ENCODE measurements at places on chromosomes 2 and 18. TPM values are rescaled to one million over a fixed set of nuclear protein-coding genes. Genes with fewer than 3 reads are reported as not detected.

CLIP4 gene
- total RNA-seq = 48.9 TPM

CHAC2 gene
- total RNA-seq = 4.0 TPM

CERKL gene
- 0.60 TPM for total RNA-seq

WDPCP gene
- 17.4 TPM for total RNA-seq

DNA sequence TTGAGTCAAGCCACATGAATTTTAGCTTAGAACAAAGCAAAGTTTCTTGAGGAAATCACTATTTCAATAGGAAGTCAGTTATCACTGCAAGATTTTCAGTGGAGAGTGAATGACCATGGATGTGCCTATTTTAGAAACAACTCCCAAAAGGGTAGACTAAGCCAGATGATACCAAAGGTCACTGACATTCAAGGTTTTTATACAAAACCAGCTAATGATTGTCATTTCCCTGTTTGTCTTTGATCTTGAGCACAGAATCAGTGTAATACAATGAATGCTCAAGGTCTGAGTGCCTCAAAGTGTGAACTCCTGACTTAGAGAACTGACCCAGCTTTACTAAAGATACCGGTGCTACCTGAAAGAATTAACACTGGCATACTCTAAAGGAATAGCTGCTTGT lies 60.5 kb downstream of the CDH2 start:
- no peak overlapping the region for H3K4me3 ChIP-seq
- DNase-seq = no peak
- H3K4me1 ChIP-seq = peaks cover 7% of the 10 kb centered on the region
- H3K27me3 ChIP-seq = no peaks in the 10 kb centered on the region

- no peak for DNase-seq
- no peaks in the 10 kb centered on the region for H3K36me3 ChIP-seq
- no peaks in the 10 kb centered on the region for H3K27me3 ChIP-seq
- H3K4me1 ChIP-seq = no peaks in the 10 kb centered on the region
- no peak overlapping the region for H3K4me3 ChIP-seq
These were observed 1278.5 kb upstream of the ZEB2 start for GRCh38 chr2:145798419-145798818.

GRCh38 chr2:32611366-32611765 lies 16.5 kb upstream of the TTC27 start:
- DNase-seq = no peak
- H3K27me3 ChIP-seq = no peaks in the 10 kb centered on the region
- H3K4me1 ChIP-seq = no peaks in the 10 kb centered on the region
- H3K36me3 ChIP-seq = no peaks in the 10 kb centered on the region
- H3K4me3 ChIP-seq = no peak overlapping the region

DNA sequence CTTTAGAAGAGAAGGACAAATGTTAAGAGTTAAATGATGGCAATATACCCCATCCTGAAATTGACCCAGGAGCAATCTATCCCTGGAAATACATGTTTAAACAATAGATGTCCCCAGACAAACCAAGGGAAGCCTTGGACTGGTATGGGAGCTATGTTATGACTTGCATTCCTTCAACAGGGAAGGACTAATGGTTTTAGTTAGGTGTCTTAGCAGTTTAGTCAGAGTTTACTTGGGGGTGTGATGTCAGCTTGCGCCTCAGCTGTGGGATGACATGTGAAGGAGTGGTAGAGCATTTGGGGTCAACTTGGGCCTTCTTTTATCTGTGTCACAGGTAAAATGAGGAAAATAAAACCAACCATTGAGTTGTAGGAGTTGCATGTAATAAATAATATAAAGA lies 36.8 kb downstream of the SPC25 start:
- no peaks in the 10 kb centered on the region for H3K4me1 ChIP-seq
- no peak overlapping the region for H3K27ac ChIP-seq
- DNase-seq = no peak
- peaks cover 34% of the 10 kb centered on the region for H3K36me3 ChIP-seq

- no peak overlapping the region for H3K4me3 ChIP-seq
- H3K4me1 ChIP-seq = no peaks in the 10 kb centered on the region
- H3K36me3 ChIP-seq = no peaks in the 10 kb centered on the region
- no peak overlapping the region for H3K27ac ChIP-seq
- H3K27me3 ChIP-seq = no peaks in the 10 kb centered on the region
- no peak for DNase-seq
These were observed 31.3 kb downstream of the KIAA2012 start for GRCh38 chr2:202104286-202104870.

DNA sequence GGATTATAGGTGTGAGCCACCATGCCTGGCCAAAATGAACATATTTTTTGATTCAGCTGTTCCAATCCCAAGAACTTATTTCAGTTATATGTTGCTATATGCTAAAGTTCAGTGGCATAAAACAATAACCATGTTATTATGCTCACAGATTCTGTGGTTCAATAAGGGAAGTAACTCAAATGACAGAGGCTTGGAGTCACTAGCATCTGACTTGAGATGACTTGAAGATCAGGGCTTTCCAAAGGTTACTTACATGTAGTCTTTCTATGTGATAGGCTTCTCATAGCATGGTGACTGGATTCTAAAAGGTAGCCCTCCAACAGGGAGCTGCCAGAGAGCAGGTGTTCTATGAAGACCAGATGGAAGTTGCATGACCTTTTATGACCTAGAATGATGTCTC lies 17.2 kb downstream of the CLK1 start:
- no peaks in the 10 kb centered on the region for H3K27me3 ChIP-seq
- H3K27ac ChIP-seq = no peak overlapping the region
- H3K36me3 ChIP-seq = peaks cover 18% of the 10 kb centered on the region
- H3K4me1 ChIP-seq = no peaks in the 10 kb centered on the region
- no peak overlapping the region for H3K4me3 ChIP-seq

- H3K4me3 ChIP-seq = no peak overlapping the region
- DNase-seq = no peak
- no peaks in the 10 kb centered on the region for H3K36me3 ChIP-seq
- H3K4me1 ChIP-seq = peaks cover 27% of the 10 kb centered on the region
These were observed 138.9 kb upstream of the HAAO start for GRCh38 chr2:42931146-42931817.

GRCh38 chr2:101619191-101619591 lies 78.3 kb upstream of the MAP4K4 start:
- DNase-seq = no peak
- H3K27me3 ChIP-seq = no peaks in the 10 kb centered on the region
- H3K36me3 ChIP-seq = no peaks in the 10 kb centered on the region
- no peak overlapping the region for H3K27ac ChIP-seq
- H3K4me3 ChIP-seq = peak overlapping the region; percentile 13
- H3K4me1 ChIP-seq = peaks cover 26% of the 10 kb centered on the region

- no peaks in the 10 kb centered on the region for H3K27me3 ChIP-seq
- peaks cover 3% of the 10 kb centered on the region for H3K4me1 ChIP-seq
- H3K27ac ChIP-seq = no peak overlapping the region
- no peaks in the 10 kb centered on the region for H3K36me3 ChIP-seq
- peak; percentile 34 for DNase-seq
These were observed 12.2 kb downstream of the SH3BP4 start for GRCh38 chr2:234963773-234964615.

GRCh38 chr2:121234791-121235190 lies 50.2 kb downstream of the TFCP2L1 start:
- H3K27ac ChIP-seq = no peak overlapping the region
- no peaks in the 10 kb centered on the region for H3K4me1 ChIP-seq
- H3K4me3 ChIP-seq = no peak overlapping the region

GRCh38 chr18:62452280-62452831 lies 70.5 kb upstream of the ZCCHC2 start:
- peaks cover 10% of the 10 kb centered on the region for H3K4me1 ChIP-seq
- DNase-seq = no peak
- peak overlapping the region; percentile 4 for H3K27ac ChIP-seq
- no peaks in the 10 kb centered on the region for H3K27me3 ChIP-seq
- no peaks in the 10 kb centered on the region for H3K36me3 ChIP-seq

DNA sequence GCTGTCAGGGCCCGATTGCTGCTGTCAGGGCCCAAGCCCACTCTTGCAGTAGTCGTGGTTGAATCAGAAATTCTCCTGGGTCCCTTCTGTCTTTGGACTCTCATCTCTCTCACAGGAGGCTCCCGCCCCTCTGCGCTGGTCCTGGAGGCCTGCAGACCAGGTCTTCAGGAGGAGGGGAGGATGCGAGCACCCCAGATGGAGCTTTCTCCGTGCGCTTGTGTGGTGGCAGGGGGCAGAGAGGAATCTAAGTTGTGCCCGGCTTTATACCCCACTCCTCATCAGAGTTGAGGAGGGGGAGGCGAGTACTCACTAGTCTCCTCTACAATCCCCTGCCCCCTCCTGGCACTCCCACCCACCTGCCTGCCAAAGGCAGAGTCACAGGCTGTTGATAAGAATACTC lies 10.4 kb downstream of the EN1 start:
- peaks cover 13% of the 10 kb centered on the region for H3K4me1 ChIP-seq
- DNase-seq = peak; percentile 42
- H3K27me3 ChIP-seq = peaks cover 100% of the 10 kb centered on the region
- H3K4me3 ChIP-seq = no peak overlapping the region
- no peak overlapping the region for H3K27ac ChIP-seq
- no peaks in the 10 kb centered on the region for H3K36me3 ChIP-seq

- no peak for DNase-seq
- no peaks in the 10 kb centered on the region for H3K4me1 ChIP-seq
- H3K27me3 ChIP-seq = no peaks in the 10 kb centered on the region
- no peak overlapping the region for H3K27ac ChIP-seq
These were observed 110.3 kb downstream of the PXDN start for GRCh38 chr2:1633936-1634587.

DNA sequence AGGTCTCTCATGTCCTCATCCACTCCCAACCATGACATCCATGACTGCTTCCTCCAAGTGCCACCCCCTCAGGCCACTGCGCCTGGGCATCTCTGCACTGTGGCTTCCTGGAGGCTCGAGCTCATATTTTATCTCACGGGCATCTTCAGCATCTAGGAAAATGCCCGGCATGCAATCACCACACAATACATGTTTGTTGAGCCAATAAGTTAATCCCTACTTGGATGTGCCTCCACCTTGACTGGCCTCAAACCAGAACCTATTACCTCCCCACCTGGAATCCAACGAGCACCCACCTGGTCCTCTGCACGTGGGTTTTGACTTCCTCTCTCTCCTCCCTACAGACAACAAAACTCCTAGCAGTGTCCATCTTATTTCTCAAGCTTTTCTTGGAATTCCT lies 198.9 kb upstream of the REV1 start:
- H3K4me3 ChIP-seq = no peak overlapping the region
- peaks cover 7% of the 10 kb centered on the region for H3K4me1 ChIP-seq
- no peak for DNase-seq
- H3K36me3 ChIP-seq = no peaks in the 10 kb centered on the region
- H3K27me3 ChIP-seq = no peaks in the 10 kb centered on the region
- no peak overlapping the region for H3K27ac ChIP-seq

- no peak for DNase-seq
- no peaks in the 10 kb centered on the region for H3K27me3 ChIP-seq
- H3K4me1 ChIP-seq = no peaks in the 10 kb centered on the region
- no peak overlapping the region for H3K4me3 ChIP-seq
These were observed 929.2 kb upstream of the SOX11 start for GRCh38 chr2:4762951-4763376.

DNA sequence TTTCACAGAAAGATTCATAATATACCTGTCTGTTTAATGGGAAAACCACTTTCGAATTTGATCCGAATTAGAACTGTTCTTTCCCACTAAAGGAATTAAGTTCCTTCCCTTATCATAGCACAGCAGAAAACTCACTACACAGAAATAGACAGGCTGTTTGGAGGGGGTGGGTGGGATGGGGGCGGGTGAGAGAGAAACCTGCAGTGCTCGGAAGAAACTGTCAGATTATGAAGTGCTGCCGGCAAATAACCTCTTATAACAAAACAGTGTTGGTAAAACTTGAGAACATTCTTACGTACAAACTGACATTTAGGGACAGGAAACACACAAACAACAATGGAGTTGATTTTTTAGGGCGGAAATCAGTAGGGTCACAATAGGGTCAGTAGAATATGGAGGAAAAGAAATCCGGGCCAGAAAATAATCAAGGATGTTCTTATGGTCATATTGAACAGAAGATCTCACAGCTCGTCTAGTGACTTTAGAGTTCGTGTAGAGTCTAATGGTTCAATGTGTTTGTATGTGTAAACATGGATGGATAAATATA lies 756.0 kb upstream of the LRATD1 start:
- no peak for DNase-seq
- H3K27me3 ChIP-seq = no peaks in the 10 kb centered on the region
- no peaks in the 10 kb centered on the region for H3K4me1 ChIP-seq

- peaks cover 39% of the 10 kb centered on the region for H3K4me1 ChIP-seq
- H3K27me3 ChIP-seq = peaks cover 29% of the 10 kb centered on the region
- no peak overlapping the region for H3K27ac ChIP-seq
These were observed 53.7 kb downstream of the FAM168B start for GRCh38 chr2:131039535-131039907.

DNA sequence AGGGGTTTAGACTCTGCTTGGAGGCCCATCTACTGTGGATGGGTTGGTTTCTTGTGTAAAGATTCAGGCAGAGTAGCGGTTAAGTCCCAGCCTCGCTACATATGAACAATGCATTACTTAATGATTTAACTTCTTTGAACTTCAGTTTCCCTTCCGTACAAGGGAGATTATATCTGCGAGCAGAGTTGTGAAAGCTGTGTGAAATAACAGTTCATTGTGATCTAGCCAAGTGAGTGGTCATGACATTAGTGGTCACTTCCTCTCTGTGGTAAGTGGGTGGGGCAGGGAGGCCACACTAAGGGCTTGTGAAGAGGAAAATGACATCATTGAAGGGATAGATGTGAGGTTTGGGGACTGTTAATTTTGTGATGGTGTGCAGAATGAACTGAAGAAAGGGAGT lies 14.1 kb upstream of the MEX3C start:
- H3K27me3 ChIP-seq = no peaks in the 10 kb centered on the region
- H3K4me3 ChIP-seq = no peak overlapping the region
- no peaks in the 10 kb centered on the region for H3K36me3 ChIP-seq
- no peaks in the 10 kb centered on the region for H3K4me1 ChIP-seq

GRCh38 chr2:223758131-223758840 lies 79.1 kb downstream of the AP1S3 start:
- no peaks in the 10 kb centered on the region for H3K4me1 ChIP-seq
- H3K36me3 ChIP-seq = no peaks in the 10 kb centered on the region
- H3K27ac ChIP-seq = no peak overlapping the region
- no peak for DNase-seq
- H3K27me3 ChIP-seq = no peaks in the 10 kb centered on the region

DNA sequence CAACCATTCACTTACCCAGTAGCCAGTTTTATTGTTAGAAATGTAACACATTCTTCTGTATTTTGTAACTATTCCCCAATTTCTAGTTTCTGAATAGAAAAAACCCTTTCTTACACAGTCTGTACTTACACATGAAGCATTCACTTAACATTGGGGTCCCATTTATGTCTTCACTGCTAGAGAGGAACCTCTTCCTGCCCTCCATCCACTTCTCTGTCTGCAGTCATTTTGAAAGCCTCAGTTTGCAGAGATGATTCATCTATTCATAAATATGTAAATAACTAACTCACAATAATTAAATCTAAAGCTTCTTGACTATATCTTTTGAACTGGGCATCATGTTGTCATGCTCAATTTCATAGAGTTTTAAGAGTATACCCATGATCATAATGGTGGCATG lies 55.9 kb downstream of the ZRANB3 start:
- no peak overlapping the region for H3K4me3 ChIP-seq
- H3K4me1 ChIP-seq = no peaks in the 10 kb centered on the region
- H3K27ac ChIP-seq = no peak overlapping the region
